ENCODE measurements at places on chromosomes 13 and 19. TPM values are rescaled to one million over a fixed set of nuclear protein-coding genes. Genes with fewer than 3 reads are reported as not detected.
A peak's percentile ranks its signal among the peaks of the same experiment; 100 is the strongest.

DNA sequence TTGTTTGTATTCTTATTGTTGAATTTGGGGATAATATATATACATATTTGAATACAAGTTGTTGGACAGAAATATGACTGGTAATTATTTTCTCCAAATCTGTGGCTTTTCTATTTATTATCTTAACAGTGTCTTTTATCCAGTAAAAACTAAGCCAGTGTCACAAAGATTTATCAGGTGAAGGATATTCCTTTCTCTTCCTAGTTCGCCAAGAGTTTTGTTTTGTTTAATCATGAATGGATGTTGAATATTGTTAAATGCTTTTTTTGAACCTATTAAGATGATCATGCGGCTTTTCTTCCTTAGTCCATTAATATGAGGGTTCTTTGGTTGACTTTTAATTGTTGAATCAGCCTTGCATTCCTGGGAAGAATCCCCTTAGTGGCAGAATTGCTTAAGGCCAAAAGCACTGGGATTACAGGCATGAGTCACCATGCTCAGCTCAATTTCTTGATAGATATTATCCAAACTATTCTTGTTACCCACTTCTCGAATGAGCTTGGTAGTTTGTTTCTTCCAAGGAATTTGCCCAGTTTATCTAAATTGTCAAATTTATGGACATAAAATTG is 53.3 kb downstream of the TEX26 start:
- no peak for ATAC-seq

DNA sequence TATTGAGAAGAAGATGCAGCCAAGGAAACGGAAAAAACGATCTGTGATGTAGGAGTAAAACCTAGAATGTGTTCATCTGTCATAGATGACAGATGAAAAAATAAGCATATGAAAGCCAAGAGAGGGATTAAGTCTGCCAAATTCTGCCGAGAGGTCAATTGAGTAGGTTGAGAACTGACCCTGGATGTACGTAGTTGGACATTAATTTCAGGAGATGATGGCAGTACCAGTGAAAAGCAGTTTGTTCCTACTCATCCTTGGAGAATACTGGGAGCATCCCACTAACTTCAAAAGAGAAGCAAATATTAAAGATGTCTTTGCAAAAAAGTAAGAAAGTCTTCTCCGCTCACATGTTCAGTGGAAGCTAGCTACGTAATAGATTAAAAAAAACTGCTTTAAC is 11.8 kb upstream of the FGF9 start:
- no peak for ATAC-seq

DNA sequence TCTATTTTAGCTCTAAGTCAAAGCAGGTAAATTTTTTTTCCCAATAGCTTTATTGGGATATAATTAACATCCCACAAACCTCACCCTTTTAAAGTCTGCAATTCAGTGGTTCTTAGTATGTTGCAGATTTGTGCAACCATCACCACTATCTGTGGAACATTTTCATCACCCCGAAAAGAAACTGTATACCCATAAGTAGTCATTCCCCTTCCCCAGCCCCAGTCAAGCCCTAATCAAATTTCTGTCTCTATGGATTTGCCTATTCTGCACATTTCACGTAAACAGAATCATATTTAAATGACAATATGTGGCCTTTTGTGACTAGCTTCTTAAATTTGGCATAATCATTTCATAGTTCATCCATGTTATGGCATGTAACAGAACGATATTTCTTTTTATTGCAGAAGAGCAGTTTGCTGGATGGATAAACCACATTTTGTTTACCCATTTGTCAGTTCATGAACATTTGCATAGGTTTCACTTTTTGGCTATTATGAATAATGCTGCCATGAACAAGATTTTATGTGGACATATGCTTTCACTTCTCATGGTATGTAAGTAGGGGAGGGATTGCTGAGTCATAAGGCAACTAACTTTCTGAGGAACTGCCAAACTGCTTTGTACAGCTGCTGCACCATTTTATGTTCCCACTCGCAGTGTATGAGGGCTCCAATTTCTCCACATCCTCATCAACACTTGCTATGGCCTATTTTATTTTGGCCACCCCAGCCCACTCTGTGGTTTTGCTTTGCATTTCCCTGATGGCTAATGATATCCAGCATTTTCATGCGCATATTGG is 10.9 kb downstream of the SLC46A3 start:
- ATAC-seq = no peak

- ATAC-seq = no peak
Observed at GRCh38 chr13:30148786-30149185, 158.6 kb downstream of the KATNAL1 start.

- ATAC-seq = no peak
Observed at GRCh38 chr19:35006342-35006998, 6.3 kb downstream of the GRAMD1A start.

GRCh38 chr13:45412274-45413049 is 5.7 kb downstream of the SLC25A30 start:
- ATAC-seq = no peak

Gene EMC10
- total RNA-seq = 68.0 TPM

- ATAC-seq = no peak
Observed at GRCh38 chr19:13996928-13997630, 9.0 kb downstream of the RFX1 start.

Gene SIAH3
- total RNA-seq = not detected

Gene BST2
- 36.7 TPM for total RNA-seq

- ATAC-seq = no peak
Observed at GRCh38 chr19:51311351-51312257, at the start of gene IGLON5. Gene IGLON5 (plus strand): TSS chr19:51311644. CDS start chr19:51311848, 204 bp downstream.

Gene CYP4F3
- 0.08 TPM for total RNA-seq

DNA sequence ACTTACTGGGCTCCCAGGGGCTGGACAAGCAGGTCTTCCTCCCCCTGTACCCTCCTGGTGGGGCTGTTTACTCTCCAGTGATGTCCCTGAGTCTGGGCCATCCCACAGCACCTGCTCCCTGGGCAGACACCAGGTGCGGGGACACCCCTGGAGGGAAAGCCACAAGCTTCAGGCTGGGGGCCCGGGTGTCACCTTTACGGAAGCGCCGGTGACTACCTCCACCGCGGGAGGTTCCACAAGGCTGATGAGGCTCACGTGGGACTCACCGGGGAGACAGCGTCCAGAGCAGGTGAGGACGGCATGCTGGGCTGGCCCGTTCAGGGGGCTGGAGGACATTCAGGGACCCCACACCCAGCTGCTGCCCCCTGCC is 24.9 kb downstream of the NFILZ start:
- ATAC-seq = no peak

Gene GPC5
- not detected for total RNA-seq

GRCh38 chr13:43441899-43442499 is 344.8 kb downstream of the ENOX1 start:
- ATAC-seq = no peak

DNA sequence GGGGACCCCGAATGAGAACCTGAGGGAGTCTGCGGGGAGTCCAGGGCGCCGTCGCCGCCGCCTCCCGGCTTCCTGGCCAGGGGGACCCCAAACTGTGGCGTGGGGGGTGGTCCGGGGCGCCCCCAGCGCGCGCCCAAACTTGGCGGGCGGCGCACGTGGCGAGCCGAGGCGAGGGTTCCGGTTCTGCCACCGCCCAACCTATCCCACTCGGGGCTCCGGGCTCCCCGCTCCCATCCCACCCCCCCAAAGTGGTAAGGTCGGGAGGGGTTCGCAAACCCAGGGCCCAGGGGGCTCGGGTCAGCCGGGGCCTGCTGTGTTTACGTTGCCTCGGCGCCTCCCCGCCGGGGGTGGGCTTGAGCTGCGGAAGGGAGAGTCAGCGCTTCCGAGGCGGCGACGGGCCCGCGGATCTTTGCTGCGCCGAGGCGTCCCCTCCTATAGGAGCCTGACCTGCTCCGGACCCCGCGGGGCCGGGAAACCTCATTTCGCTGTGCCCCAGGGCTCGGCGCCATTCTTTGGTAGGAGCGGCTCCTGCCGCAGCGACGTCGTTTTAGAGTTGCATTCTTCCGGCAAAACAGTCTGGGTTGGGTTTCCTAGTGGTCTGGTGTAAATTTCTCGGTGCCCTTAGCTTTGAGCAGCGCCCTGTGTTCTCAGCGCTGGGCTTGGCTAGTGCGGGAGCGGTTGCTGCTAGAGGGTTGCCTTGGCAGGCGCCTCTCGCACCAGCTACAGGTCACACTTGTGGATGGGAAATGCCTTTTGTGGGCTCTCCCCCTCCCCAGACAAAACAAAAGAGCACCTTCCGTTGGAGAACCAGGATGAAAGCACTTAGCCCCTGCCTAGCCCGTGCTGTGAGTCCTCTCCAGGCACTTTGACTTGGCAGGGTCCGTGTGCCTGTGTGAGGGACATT is 1.2 kb downstream of the DAZAP1 start:
- no peak for ATAC-seq

Gene LYPD3
- 4.0 TPM for total RNA-seq

GRCh38 chr13:38564256-38565150 is 122.4 kb upstream of the FREM2 start:
- ATAC-seq = no peak

- peak; percentile 86 for ATAC-seq
Observed at GRCh38 chr13:30870049-30870884, 35.8 kb upstream of the MEDAG start.

DNA sequence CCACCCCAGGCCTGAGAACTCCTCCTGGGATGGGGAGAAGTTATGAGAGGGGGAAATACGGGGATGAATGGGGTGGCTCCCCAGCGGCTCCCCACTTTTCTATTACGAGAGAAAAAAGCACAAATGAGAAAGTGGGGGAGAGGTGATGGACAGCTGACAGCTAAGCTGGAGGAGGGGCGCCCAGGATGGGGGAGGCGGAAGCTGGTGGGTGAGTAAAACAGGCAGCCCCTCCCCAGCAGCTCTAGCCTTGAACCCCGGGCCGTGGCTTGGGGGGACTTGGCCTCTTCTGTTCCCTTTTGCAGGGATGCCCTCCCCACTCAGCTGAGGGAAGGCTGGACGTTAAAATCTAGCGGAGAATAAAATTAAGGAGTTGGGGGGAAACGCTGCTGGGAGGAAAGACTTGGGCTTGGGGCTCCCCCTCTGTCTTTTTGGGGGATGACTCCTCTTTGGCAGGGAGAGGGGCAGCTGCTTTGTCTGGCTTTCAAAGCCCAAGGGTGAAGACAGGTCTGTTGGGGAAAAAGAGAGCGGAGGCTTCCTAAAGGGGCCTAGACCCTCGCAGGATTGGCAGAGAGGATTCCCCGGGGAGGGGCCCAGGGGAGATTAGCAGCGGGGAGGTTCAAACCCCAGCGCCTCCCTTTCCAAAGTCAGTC is 1.4 kb upstream of the SAMD1 start:
- ATAC-seq = no peak

DNA sequence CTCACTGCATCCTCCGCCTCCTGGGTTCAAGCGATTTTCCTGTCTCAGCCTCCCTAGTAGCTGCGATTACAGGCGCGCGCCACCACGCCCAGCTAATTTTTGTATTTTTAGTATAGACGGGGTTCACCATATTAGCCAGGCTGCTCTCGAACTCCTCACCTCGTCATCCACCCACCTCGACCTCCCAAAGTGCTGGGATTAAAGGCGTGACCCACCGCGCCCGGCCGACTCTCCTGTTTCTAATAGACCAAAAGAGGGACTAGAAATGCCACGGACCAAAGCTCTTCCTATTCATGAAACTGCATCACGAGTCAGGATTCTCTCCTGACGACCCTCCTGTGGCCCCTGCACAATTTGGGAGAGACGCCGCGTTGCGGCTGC is 563 bp downstream of the ZNF43 start:
- ATAC-seq = no peak

Gene DZIP1
- total RNA-seq = 17.7 TPM

- ATAC-seq = no peak
Observed at GRCh38 chr19:29527500-29528328, 1.9 kb downstream of the VSTM2B start.

- ATAC-seq = no peak
Observed at GRCh38 chr13:98632961-98633360, 56.1 kb upstream of the STK24 start.

DNA sequence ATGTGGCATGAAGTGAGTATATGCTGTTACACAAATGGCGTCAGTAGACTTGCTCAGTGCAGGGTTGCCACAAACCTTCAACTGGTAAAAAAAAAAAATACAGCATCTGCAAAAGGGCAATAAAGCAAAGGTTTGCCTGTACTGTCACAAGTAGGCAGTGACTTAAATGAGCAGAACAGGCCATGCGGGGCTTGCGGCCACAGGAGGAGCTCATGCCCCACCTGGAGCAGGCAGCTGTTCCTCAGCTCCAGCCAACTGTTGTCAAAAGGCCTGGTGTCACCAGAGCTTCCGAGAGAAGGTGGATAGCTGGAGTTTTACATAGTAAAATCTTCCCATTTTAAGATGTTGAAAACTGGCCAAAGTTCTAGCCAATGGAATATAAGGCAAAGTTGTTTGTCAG is 7.7 kb downstream of the ATP7B start:
- no peak for ATAC-seq

- no peak for ATAC-seq
Observed at GRCh38 chr13:66655847-66656454, 574.2 kb downstream of the PCDH9 start.

DNA sequence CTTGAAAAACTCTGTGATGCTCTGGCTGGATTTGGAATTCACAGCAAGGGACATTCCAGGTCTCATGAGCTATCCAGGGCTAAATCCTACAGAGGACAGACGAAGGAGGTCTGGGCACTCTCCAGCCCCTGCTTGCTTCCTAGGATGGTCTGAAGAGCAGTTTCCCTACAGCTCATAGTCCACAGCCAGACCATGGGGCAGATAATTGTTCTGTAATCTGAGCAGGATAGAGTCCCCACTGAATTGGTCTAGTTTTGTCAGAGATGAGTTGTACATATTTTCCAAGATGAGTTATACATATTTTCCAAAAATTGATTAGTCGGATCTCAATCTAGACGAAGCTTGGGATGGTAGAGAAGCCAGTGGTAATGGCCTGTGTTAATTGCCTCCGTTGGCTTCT is 75.6 kb downstream of the C13orf42 start:
- no peak for ATAC-seq

Gene PRX
- total RNA-seq = 12.7 TPM

GRCh38 chr13:86846501-86846900 is 824.7 kb upstream of the SLITRK5 start:
- no peak for ATAC-seq

Gene CRLF1
- 10.9 TPM for total RNA-seq

GRCh38 chr13:110311443-110312338 is 4.6 kb downstream of the COL4A2 start:
- no peak for ATAC-seq

Gene LGALS14
- not detected for total RNA-seq

Gene C13orf42
- not detected for total RNA-seq

Gene FBN3
- 0.02 TPM for total RNA-seq

GRCh38 chr13:46675016-46675415 is 121.9 kb downstream of the ESD start:
- no peak for ATAC-seq

GRCh38 chr19:45598267-45599001 is 3.6 kb downstream of the GPR4 start:
- ATAC-seq = no peak

GRCh38 chr19:31538879-31539278 is 189.6 kb upstream of the TSHZ3 start:
- no peak for ATAC-seq

- ATAC-seq = no peak
Observed at GRCh38 chr19:55036058-55036457, 2.0 kb downstream of the GP6 start.

- ATAC-seq = no peak
Observed at GRCh38 chr19:39829702-39830275, 4.2 kb downstream of the DYRK1B start.

GRCh38 chr13:76020421-76020955 is 384.4 kb downstream of the LMO7 start:
- ATAC-seq = no peak

- ATAC-seq = no peak
Observed at GRCh38 chr13:110128546-110128945, 178.4 kb downstream of the COL4A1 start.

- ATAC-seq = no peak
Observed at GRCh38 chr13:41387576-41387975, 69.8 kb upstream of the RGCC start.

Data from gastroesophageal sphincter (tissue), 4 donors.